Activated naive CD8-positive, alpha-beta T cell treated with anti-CD3 and anti-CD28 coated beads, Interleukin-2, amount 50 U/mL, for 16 hours (primary cell): ENCODE measurements at places on chromosomes 3 and 15.

DNA sequence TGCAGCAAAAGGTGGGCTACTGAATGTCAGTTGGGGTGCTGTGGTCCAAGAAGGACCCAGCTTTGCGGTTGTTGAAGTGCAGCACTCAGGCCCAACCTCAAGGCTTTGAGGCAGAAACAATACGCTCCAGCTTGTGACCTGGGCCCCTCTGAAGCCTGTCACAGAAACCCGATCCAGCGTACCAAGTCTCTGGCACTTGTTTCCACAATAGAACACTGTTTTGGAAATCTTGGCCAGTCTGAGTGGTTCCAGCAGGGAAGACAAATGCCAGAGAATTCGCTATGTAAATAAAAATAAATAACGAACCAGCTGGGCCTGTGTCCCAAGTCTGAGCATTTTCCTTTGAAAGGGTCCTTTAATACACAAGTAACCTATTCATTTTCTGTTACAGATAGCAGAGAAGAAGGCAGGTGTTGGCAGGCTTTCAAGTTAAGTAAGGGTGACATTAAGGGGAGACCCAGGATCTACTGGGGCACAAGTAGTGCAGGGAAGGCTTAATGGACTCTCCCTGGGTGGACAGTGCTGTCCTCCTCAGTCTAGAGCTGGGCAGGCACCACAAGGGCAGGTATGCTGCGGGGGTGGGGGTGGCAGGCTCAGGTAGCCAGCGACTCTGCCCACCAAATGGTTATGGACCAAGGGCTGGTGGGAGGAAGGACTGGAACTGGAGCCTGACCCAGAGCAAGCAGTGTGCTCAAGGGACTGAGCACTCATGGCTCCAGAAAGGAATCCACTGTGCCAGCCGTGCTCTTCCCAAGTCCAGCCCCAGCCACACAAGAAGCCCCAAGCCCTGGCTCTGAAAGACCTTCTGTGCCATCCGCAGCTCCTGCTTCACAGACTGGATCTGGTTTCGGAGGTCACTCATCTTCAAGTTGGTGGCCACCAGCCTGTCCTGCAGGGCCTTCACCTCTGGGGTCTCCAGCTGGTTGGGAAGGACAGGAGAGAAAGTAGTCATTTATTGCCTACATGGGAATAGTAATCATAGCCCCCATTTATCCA lies 26.3 kb downstream of the CCDC13 start:
- no peak for DNase-seq

DNA sequence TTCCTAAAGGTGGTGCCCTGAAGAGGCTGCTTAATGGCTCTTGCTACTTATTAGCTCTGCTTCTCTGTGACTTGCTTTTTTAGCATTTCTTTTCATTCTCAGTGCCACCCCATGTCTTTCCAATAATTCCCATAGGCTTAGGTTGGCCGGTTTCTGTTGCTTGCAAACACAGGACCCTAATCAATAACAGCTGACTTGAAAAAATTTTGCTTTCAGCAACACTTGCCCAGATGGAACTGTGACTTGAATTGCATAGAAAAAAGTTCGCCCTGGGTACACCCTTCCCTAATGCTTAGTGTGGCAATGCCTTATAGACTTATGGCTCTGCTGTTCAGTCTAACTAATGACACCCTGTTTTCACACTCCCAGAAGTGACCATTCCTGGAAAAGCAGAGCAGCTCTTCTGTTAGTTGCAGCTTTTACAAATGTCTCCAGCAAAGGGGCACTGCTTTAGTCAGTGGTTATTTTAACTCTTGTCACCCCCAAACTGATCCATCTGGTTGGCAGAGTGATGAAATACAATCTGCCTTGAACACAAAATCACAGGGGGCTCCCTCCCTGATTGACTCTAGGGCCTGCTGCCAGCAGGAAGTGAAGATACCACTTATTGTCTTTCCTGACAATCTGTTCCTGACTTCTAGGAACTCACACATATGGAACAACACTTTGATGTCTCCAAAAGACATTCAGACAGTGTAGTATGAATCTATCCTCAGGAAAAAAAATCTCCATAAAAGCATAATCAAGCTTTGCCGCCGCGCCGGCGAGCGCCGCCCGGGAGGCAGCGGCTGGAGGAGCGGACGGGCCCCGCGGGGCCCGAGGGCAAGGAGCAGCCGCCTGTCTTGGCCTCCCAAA lies 9.7 kb upstream of the SLMAP start:
- no peak for DNase-seq

DNA sequence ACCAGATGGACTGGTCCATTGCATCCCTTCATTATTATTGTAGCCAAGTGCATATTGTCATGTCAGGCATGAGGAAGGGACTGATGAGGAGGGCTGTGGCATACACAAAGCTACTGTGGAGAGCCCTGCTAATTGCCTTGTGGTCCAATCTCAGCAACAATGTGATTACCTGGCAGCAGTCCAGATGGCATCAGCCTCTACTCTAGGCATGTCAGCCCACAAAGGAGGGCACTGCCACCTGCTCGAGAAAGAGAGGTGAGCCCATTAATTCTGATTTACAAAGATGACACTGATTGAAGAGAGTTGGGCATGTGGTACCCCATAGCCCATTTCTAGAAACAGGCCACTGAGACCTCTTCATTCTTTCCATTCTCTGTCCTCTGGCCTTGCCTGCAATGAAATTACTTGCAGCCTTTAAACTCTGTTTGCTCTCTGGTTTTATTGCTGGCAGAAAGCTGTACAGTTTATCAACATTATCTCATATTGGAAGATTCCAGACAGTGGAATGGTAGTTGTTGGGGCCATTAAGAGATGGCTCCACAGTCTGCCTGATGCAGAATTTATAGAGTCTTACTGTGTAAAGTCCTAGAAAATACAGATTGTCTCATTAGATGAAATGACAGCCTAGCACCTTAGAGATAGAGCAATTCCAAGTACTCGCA lies 307.7 kb downstream of the ARPP21 start:
- DNase-seq = no peak

DNA sequence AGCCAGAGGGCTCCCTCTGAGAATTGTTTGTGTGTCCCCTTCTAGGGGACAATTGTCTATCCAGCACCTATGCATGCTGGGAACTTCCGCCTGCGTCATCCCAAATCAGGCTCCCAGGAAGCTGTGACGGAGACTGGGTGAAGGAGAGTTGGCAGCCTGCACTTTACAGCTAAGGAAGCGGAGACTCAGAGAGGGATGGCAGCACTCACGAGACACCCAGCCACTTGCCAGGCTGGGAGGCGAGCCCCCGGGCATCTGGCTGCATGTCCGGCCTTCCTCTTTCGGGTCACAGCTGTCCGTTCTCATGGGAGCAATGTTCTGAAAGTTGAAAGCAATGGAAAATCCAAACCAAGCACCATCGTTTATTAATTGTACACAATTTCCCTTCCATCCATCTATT lies 45.5 kb upstream of the SLC6A11 start:
- DNase-seq = no peak
